ENCODE measurements at places on chromosomes 11 and 22. TPM values are rescaled to one million over a fixed set of nuclear protein-coding genes. Genes with fewer than 3 reads are reported as not detected.

DNA sequence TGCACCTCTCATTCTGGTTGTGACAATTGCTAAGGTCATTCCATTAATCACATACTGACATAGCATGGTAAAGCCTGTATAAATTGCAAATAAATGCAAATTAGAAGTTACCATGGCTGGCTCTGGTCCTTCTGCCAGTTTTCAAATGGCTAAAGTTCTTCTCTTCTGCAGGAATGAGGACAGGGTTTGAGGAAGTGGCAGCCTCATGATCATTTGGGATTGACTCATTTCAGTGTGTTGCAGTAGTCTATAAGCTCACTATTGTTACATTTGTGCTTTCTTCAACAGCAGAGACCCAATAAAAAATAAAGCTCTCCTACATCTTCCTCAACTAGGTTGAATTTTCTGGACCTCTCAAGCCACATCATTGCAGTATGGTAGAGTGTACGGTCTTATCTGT is 60.3 kb downstream of the NECTIN1 start:
- DNase-seq, result no peak

The IL10RA gene
- total RNA-seq, result 25.5 TPM

The ZP1 gene
- not detected for total RNA-seq

DNA sequence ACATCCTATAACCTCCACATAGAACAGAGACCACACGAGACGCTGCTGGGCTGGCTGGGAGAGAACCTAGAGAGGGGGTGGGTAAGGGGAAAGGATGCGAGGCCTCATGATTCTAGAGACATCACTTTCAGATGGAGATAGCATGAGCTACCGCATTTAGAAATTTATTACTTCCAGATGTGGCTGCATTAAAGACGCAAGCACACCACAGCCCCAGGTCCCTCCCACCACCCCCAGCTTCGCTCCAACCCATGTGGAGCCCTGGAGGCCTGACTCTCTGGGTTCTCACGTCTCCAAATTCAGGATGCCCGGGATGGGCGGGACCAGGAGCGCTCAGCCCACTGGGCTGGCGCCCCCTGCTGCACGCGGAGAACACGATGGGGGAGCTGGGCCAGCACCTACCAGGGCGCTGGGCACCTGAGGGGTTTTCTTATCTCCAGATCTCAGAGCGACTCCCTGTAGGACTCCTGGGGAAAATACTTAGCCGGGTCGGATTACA is 13.6 kb downstream of the MRPL21 start:
- no peak for DNase-seq

- no peak for DNase-seq
These were observed 160.9 kb upstream of the MTMR2 start for GRCh38 chr11:96084610-96085318.

DNA sequence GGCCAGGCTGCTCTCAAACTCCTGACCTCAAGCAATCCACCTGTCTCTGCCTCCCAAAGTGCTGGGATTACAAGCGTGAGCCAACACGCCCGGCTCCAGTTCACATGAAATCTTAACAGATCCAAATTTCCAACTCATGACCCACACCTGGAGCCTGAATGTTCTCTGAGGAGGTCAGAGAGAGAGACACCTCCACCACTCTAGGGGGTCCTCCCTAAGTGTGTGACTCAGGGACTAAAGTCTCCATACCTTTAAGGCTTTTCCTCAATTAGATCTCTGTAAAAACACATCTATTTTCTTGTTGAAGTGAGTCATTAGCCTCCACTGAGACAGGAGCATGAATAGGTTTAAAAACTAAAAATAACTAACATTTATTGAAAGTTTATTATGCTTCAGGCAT is 376.4 kb downstream of the CADM1 start:
- no peak for DNase-seq

The PRODH gene
- not detected for total RNA-seq

GRCh38 chr22:32926600-32926999 is 125.1 kb downstream of the TIMP3 start:
- DNase-seq, result peak; percentile 71

The ASPHD2 gene
- 33.3 TPM for total RNA-seq

GRCh38 chr22:41939981-41940831 is 6.7 kb downstream of the CENPM start:
- peak; percentile 89 for DNase-seq

The KDM2A gene
- 55.8 TPM for total RNA-seq

DNA sequence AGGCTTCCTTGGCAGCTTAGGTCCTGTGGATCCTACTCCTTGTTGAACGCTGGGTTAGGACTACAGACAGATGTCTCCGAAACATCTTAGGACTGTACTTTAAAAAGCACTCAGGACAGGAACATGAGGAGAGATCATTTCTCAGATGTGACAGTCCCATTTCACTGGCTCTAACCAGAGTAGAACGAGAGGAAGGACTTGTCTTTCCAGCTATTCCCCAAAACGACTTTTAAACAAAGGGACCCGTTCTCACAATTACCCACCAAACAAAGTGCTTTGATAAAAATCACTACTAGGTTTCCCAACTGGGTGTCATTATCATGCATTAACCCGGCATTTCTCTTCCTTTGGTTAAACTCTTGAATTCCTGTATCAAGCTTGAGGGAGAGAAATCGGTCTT is 84.7 kb upstream of the BARX2 start:
- no peak for DNase-seq

GRCh38 chr11:112831041-112831440 is 130.2 kb upstream of the NCAM1 start:
- DNase-seq, result no peak

- DNase-seq, result no peak
These were observed 191.8 kb upstream of the NECTIN1 start for GRCh38 chr11:119920666-119921387.

The OR8D1 gene
- not detected for total RNA-seq

The PAFAH1B2 gene
- 16.8 TPM for total RNA-seq

The THYN1 gene
- 30.0 TPM for total RNA-seq

GRCh38 chr11:44910591-44910990 is 40.1 kb downstream of the TP53I11 start:
- DNase-seq, result no peak

The MPPED1 gene
- 0.15 TPM for total RNA-seq

DNA sequence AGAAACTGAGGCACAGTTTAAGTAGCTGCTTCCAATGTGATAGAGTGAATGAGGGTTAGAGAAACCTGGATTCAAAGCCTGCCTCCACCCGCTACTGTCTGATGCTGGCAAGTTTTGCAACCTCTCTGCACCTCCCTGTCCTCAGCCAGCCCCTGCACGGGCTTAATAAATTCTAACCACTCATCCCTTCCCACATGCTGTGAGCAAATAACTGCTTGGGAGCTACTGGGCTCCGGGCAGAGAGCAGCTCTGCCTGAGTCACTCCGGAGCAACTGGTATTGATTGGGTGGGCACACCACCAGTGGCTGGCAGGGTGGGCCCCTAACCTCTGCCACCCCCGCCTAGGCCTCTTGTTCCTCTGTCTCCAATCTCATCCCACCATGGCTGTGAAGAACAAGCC is 104.3 kb upstream of the SYT13 start:
- DNase-seq, result no peak

The C11orf21 gene
- not detected for total RNA-seq

The RAB39A gene
- total RNA-seq, result 36.2 TPM

The APOL4 gene
- total RNA-seq, result not detected

GRCh38 chr11:119100994-119101758 is 477 bp downstream of the DPAGT1 start:
- peak; percentile 61 for DNase-seq

Measured in Karpas-422 (cell line).